Small intestine (tissue), 16 donors: ENCODE measurements at places on chromosomes 5 and 9. TPM values are rescaled to one million over a fixed set of nuclear protein-coding genes. Genes with fewer than 3 reads are reported as not detected.

KIF4B gene
- not detected for polyA plus RNA-seq

ABCA2 gene
- 3.4 TPM for polyA plus RNA-seq

FOXD4 gene
- 0.39 TPM for polyA plus RNA-seq

PCA3 gene
- polyA plus RNA-seq, result not detected
